ENCODE measurements at places on chromosomes 3 and 15. TPM values are rescaled to one million over a fixed set of nuclear protein-coding genes. Genes with fewer than 3 reads are reported as not detected.

The ANKRD34C gene
- not detected for total RNA-seq

The STARD5 gene
- total RNA-seq, result 3.1 TPM

The CPN2 gene
- 27.7 TPM for total RNA-seq

The TEX55 gene
- total RNA-seq, result not detected

The LRRC49 gene
- 2.0 TPM for total RNA-seq

The UPK1B gene
- total RNA-seq, result not detected

The ITPKA gene
- 29.7 TPM for total RNA-seq

The CEMIP gene
- total RNA-seq, result 1.9 TPM
